ENCODE measurements at places on chromosomes 7 and 10. TPM values are rescaled to one million over a fixed set of nuclear protein-coding genes. Genes with fewer than 3 reads are reported as not detected.

- DNase-seq, result no peak
Observed at GRCh38 chr7:100491192-100491578, 7.5 kb downstream of the NYAP1 start.

DNA sequence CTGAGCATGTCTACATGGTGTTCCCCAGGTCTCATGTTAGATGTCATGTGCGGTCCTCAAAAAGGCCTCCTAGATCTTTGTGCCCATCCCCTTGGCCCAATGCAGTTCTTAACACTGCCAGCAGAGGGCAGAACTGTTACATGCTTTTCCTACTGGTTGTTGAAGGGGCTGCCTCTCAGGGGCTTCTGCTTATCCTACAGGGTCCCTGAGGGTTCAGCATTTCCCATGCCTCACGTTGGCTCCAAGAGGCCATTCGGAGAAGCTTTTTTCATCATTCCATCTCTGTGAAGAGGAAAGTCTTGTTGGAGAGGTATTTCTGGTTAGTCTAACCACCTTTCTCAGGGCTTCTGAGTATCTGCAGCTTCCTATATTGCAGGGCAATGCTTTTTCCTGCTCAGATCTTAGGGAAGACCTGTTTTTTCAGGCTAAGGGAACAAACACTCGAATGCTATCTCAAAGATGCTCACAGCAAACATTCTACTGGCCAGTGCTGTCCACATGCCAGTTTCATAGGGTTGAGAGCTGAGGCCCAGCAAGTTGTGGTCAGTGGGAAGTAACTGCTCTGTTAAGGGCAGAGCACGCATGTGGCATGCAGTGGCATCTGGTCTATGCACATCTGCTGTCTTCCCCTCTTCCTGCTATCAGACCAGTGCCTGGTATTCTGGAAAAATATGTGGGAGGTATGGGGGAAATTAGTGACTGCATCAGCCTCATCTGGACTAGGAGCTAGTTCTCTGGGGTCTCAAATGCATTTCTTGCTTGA lies 31.5 kb downstream of the MBL2 start:
- DNase-seq, result peak; percentile 96

DNA sequence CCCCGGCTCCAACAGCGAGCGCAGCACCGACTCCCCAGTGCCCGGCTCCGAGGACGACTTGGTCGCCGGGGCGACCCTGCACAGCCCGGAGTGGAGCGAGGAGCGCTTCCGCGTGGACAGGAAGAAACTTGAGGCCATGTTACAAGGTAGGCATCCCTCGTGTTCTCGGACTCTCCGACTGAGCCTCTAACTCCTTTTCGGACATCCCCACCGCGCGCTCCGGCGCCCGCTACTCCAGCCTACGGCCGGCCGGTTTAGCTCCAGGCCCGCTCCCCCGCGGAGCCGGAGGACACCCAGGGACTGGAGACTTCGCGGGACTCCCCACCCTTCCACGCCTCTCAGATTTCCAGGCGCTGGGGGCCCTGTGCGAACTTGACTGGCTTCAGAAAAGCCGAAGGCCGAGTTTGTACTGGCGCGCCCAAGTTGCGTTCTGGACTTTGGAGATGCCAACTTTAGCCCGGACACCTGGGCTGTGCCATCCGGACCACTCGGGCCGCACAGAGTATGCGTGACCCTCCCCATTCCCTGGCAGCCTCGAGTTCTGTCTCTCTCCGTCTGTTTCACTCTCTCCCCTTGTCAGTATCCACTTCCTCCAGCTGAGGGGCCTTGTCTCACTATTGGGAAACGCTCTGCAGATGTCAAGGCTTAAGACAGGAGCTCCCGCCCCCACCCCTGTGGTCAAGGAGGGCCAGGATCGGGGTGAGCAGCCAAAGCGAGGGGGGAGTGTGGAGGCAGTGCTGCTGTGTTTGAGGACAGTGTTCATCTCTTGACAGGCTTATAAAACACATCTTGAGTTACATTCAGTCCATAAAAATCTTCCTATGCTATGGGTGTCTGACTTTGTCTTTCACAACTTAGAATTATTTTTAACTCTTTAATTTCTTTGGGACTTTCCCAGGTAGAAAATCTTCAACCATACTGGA lies 777 bp downstream of the BICC1 start:
- peak; percentile 71 for DNase-seq

- peak; percentile 100 for DNase-seq
Observed at GRCh38 chr10:74967911-74968666, 141.7 kb downstream of the KAT6B start.

- DNase-seq, result peak; percentile 60
Observed at GRCh38 chr10:60943316-60944057, 498 bp downstream of the RHOBTB1 start.

The PIK3CG gene
- not detected for total RNA-seq

The SLC18A2 gene
- not detected for total RNA-seq

The GPAM gene
- total RNA-seq, result 5.4 TPM

The KAZALD1 gene
- total RNA-seq, result 24.9 TPM

The TLX1 gene
- not detected for total RNA-seq

The CYP2C19 gene
- total RNA-seq, result not detected

The KLHL7 gene
- 34.9 TPM for total RNA-seq

Data from PC-3 (cell line).